ENCODE measurements at places on chromosomes 11 and 22. TPM values are rescaled to one million over a fixed set of nuclear protein-coding genes. Genes with fewer than 3 reads are reported as not detected.

The NRXN2 gene
- total RNA-seq: 0.12 TPM

The APOBEC3H gene
- not detected for total RNA-seq

The HDHD5 gene
- total RNA-seq: 32.1 TPM

The GVQW3 gene
- total RNA-seq: 3.0 TPM

The SYCE3 gene
- total RNA-seq: not detected

The PGA5 gene
- total RNA-seq: not detected

The OR8B4 gene
- total RNA-seq: not detected

The KDM4D gene
- total RNA-seq: 1.4 TPM

The OR51I1 gene
- not detected for total RNA-seq

The FAM180B gene
- total RNA-seq: not detected

The SMTNL1 gene
- total RNA-seq: not detected

The SERPING1 gene
- 17.0 TPM for total RNA-seq

The TYR gene
- not detected for total RNA-seq

The DESI1 gene
- total RNA-seq: 26.0 TPM

The TMEM132A gene
- total RNA-seq: 29.0 TPM

The HTR3A gene
- total RNA-seq: not detected

The KDM4E gene
- total RNA-seq: not detected

The UPB1 gene
- 0.05 TPM for total RNA-seq

The RPS25 gene
- total RNA-seq: 1,882 TPM

Data from M059J (cell line).